SHP77 treated with DMSO at 0.1 percent for 48 hours (cell line): ENCODE measurements at places on chromosomes 4 and X.

DNA sequence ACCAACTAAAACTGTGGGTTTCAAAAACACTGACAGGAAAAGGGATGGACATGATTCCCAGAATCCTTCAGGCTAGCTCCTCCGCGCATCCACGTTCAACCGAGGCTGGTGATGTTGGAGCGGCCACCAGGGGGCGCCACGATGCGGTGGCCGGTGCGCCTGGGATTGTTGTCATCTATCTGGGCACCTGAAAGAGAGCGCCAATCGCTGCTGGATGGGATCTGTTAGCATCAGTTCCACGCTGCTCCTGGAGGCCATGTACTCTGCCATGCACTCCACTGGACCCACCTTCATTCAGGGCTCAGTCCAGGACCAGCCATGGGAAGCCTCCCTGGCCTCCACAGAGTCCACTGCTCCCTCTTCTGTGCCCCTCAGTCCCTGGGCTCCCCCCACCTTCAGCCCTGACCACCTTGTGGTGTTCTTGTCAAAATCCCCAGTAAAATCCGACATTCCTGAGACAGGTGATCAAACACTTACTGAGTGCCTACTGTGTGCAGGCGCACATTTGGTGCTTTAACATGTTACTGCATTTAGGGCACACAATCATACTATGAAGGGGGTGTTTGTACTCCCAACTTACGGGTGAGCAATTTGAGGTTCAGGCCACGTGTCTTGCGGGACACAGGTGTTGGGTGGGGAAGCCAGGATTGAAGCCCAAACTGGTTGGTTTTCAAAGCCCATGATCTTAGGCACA lies 71.1 kb downstream of the CRMP1 start:
- DNase-seq, result no peak

- no peak for DNase-seq
Measured at GRCh38 chr4:40143926-40144508, 52.8 kb upstream of the RHOH start.

DNA sequence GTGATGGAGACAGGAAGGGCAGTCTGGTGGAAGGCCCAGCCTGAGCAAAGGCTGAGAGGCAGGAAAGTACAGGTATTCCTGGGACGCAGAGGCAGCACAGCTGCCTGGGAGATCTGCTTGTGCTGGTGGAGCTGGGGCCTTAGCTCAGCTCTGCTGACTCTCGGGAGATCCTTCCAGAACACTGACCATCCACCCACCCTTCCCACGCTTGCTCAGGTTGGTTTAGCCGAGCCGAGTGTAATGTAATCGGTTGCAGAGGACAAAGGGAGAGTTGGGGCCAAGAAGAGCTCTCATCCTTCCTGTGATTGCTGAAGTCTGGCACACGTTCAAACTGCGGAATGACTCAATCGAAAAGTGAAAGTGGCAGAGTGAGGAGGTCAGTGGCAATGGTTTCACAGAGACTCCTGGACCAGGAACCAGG lies 43.1 kb upstream of the GPR78 start:
- DNase-seq, result no peak

- DNase-seq, result no peak
Measured at GRCh38 chr4:17580969-17581368, 4.0 kb downstream of the LAP3 start.

DNA sequence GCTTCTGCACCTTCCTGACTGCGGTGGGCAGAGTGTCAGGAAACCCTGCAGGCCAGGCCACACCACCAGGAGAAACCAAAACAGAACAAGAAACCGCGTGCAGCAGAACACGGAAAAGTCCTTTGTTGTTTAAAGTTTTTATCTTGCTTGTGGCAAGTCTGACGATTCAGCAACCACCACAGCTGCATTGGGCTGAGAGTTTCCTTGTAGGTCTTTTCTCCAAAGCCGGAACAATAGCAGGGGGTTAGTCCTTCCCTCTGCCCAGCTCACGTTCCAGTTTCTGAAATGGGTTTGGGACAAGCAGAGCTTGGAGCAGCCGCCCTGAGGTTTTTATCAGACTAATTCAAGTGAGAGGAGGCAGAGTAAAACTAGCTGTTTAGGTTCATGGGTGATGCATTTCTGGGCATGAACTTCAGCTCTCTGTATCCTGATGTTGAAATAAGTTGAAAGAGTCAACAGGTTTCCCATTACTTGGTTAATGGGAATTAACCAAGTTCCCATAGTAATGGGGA lies 216.9 kb downstream of the PTTG2 start:
- DNase-seq, result no peak

GRCh38 chrX:10615931-10616774 lies 4.2 kb downstream of the MID1 start:
- DNase-seq, result peak; percentile 5

DNA sequence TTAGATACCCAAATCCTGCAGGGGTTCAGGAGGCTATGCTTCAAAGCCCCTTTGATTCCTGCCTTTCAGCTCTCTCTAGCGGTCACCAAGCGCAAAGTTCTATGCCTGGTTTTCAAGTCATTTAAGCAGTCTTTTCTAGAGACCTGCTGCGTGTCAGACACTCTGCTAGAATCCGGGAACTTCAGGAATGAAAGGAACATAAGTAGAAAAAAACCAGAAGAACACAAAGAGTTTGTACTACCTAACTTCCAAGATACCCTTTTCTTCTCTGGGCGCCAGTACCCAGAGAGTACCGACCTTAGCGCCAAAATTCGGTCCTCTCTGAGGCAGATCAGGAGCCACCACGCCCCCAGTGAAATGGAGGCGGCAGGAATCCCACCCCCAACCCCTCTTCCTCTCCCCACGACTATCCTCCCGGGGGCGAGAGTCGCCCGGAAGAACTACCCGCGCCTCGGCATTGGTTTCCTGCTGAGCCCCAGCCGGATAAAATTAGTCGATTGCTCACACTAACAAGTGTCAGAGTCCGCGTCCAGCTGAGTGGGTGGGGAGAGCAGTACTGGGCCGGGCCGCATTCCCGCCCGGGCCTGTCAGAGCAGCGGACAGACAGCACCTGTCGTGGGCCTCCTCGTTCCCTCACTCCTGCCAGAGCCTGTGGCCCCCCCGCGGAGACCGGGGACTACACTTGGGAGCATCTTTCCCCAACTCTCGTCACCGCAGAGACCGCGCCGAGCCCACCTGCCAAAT lies 78.8 kb downstream of the RLIM start:
- DNase-seq, result peak; percentile 28

DNA sequence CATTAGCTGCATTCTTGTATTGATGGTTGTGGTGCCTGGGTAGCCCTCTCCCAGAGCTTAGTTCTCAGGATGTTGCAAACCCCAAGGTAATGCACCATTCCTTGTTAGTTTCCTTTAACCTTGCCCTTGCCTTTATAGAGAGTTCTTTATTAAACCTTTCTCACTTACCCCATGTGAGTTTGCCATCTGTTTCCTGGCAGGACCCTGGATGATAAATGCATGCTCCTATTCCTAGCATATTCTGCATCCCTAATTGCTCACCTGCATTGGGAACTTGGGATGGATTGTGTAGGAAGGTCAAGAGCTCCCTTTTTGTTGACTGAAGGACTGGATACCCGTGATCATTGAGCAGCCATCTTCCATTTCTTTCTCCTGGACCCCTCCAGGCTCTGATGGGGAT lies 59.9 kb upstream of the AP1S2 start:
- DNase-seq, result no peak

GRCh38 chrX:38750551-38750950 lies 50.7 kb upstream of the MID1IP1 start:
- no peak for DNase-seq

DNA sequence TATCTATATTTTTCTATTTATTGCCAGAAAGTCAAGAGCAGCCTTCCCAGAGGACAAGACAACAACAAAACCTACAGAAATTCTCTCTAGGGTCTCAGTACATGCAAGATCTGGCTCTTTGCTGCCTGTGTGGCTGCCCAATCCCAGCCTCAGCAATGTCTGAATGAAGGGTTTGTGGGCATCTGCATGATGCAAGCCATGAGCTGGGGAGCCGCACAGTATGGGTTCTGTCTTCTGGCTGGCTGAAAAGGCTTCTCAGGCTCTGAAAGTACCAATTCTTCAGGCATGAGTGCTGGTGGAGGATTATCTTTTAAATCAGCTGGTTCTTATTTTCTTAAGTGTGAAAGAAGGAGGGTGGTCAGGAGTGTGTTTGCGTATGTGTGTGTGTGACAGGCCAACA lies 104.6 kb downstream of the PDGFRA start:
- DNase-seq, result no peak

GRCh38 chr4:146333187-146333894 lies 119.0 kb downstream of the REELD1 start:
- DNase-seq, result no peak

GRCh38 chrX:102883491-102883890 lies 53.6 kb upstream of the RAB40AL start:
- DNase-seq, result no peak

GRCh38 chr4:183875251-183875825 lies 29.8 kb upstream of the STOX2 start:
- no peak for DNase-seq

DNA sequence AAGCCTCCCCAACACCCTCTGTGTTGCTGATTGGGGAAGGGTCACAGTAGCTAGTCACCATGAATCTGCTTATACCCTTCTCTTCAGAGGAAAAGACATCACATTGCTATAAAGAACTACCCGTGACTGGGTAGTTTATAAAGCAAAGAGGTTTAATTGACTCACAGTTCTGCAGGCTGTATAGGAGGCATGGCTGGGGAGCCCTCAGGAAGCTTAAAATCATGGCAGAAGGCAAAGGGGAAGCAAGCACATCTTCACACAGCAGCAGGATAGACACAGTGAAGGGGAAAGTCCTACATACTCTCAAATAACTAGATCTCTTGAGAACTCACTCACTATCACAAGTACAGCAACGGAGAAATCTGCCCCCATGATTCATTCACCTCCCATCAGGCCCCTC lies 229.4 kb upstream of the FTHL17 start:
- no peak for DNase-seq

GRCh38 chr4:86939729-86940575 lies 5.1 kb downstream of the AFF1 start:
- DNase-seq, result no peak

DNA sequence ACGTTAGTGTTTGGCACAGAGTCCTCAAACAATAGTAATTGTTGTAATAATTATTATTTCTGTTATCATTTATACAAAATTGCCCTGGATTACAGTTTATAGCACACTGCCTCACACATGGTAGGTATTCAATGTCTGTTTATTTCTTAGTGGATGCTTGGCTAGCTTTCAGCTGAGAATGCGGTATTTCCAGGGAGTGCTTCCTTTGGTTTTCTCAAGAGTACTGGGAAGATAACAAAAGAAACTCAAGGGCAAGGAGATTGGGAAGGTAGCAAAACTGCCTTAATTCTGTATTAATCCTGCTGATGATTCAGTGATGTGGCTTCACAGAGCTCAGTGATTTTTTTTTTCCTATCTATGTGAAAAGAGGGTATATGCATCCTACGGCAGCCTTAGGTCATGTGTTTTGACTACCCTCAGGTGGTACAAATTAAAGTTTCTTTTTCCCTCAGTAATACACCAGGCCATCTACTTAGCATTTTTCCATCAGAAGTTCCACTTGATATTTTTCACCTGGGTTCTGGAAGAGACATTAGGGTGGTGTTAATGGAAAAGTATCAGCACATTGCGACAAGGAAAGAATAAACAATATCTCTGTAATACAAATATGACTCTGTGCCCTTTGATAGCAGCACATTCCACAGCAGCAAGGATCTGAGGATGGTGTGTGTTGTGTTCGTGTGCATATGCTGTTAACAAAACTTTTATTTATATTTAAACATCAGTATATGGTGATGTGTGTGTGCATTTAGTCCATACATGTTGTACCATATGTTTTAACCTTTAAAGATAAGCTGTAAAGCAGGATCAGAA lies 124.3 kb upstream of the RASGEF1B start:
- no peak for DNase-seq

DNA sequence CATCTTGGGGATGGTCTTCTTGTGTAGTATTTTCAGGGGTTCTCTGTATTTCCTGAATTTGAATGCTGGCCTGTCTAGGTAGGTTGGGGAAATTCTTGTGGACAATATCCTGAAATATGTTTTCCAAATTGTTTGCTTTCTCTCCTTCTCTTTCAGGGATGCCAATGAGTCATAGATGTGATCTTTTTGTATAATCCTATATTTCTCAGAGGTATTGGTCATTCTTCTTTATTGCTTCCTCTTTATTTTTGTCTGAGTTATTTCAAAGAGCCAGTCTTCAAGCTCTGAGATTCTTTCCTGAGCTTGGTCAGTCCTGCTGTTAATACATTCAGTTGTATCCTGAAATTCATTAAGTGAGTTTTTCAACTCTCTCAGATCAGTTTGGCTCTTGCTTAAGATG lies 73.1 kb downstream of the MAMLD1 start:
- DNase-seq, result no peak

DNA sequence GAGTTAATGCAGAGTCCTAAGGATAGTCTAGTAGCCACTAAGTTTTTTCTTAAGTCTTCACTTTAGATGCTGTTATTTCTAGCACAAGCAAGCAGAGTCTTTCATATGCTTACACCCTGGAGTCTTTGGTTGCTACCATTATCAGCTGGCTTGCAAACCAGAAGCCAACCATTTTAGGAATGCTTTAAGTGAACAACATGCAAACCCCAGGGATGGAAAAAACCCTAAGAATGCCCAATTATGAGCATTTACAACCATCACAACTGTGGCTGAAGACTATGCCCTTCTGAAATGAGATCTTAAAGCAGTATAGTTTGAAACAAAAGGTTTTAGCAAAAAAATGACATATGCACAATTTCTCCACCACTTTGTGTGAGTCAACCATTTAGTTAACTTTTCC lies 6.6 kb downstream of the MID1IP1 start:
- no peak for DNase-seq

DNA sequence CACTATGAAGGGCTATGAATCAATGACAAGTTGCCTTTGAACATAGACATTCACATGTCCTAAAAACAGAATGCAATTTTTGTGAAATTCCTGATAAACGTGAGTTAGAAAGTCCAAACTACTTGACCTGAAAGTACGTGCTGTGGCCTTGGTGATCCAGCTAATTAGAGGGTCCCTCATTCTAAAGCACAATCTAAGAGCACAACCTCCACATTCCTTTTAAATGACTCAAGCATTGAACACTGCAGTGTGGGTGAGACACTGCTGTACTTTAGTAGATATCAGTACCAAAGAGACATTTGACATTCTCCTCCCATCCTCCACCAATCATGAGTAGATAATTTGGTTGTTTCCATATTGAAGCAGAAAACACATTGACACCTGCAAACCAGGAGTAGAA lies 73.5 kb downstream of the FAM47B start:
- DNase-seq, result no peak
